Right ventricle myocardium inferior (tissue), 1 donor: ENCODE measurements at places on chromosomes 1 and 21.

DNA sequence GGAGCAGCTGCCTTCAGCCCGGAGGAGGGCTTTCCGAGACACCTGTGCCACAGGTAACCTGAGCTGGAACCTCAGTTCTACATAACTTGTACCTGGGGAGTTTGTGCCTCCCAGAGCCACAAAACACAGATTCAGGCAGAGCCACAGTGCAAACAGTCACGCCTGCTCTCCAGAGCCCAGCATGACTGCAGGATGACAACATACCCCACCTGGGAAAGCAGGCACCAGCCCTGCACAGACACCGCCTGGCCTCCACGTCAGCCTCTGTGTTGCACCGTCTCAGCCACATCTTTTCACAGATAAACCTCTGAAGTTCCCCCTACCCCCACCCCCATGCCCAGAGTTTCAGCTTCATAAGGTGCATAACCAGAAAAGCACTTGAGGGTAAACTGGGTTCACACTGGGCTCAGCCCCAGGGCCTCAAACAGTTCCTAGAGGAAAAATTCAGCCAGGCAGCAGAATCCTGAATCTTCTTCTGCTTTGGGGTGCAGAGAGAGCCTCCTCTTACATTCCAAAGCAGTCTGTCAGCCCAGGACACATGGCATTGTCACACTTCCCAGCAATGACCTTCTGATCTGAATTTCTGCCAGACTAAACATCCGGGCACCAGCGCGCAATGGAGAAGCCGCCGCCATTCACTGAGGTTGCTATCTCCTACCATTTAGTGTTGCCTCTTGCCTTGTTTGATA lies 229.5 kb downstream of the TOMM20 start:
- DNase-seq: no peak

DNA sequence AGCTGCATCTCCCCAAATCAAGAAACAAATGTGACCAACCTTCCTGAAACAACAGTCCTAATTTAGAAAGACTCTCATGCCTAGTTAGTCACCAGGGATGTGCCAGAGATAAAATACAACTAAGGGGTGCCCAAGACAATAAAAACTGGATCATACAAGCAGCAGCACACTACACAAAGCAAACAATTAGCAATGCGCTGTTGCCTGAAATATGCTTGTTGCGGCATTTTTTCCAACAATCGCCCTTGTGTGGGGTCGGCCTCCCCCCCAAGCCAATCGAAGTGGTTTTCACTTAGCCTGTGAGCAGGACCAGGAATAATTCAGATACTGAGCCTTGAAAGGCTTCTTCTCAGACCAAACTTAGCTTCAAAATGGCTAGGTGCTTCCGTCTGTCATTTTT lies 1.4 kb upstream of the STMN1 start:
- no peak for DNase-seq

- no peak for DNase-seq
Measured at GRCh38 chr1:180157108-180157507, 2.4 kb downstream of the QSOX1 start.

DNA sequence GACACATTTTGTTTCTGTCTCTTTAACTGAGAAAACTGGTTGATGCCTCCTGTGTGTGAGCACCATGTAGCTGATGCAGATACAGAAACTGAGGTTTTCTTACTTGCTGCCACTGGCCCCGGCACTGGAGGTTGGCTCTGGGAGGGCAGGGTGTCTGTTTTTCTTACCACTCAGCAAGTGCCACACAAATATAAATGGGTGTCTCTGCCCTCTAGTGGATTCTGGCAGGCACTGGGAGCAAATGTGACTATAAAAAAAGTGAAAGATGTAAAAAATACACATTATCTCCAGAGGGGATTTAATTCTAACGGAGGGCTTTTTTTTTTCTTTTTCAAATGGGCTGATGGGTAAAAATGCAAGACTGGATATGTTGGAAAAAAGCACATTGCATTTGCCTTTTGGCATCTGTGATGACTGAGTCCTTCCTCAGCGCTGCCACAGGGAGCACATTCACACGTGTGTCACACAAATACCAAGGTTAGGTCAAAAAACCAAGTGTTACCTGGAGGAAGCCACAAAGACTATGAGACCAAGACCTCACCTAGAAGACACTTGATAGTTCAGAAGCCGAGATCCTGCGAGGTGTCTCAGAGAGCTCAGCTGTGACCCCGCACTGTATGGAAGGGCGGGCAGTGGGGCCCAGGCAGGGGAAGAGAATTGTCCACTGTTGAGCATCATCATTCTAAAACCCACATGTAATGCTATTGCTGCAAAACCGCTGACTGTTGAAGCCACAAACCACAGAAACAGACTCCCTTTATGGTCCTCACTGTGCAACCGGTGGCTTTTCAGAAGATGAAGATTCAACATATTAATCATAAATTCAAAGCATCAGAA lies 18.9 kb downstream of the PGBD2 start:
- DNase-seq: peak; percentile 72

DNA sequence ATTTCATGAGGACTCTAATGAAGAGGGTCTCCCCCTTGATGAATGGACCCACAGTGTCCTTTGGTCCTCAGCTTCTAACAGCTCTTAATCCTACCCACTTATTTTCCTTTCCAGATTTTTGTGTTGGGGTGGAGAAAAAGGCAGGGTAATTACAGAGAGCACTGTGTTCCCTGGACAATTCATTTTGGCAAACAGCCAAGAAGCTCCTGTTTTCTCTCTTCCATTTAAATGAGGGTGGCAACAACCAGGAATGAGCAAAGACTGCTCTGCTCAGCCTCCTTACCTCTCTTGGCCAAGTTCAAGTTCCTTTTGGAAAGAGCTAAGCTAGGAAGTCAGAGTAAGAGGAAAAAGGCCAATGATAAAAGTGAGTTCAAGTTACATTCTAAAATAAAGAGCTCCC lies 11.9 kb downstream of the XKR8 start:
- DNase-seq: no peak
